Transverse colon (tissue), 4 donors: ENCODE measurements at places on chromosomes 2 and 18.

- no peak for DNase-seq
Measured at GRCh38 chr2:159616286-159616701, at the start of gene BAZ2B. Gene BAZ2B, minus strand, starts transcription at chr2:159616548. Its CDS starts 137,829 bp downstream, at chr2:159478719.

DNA sequence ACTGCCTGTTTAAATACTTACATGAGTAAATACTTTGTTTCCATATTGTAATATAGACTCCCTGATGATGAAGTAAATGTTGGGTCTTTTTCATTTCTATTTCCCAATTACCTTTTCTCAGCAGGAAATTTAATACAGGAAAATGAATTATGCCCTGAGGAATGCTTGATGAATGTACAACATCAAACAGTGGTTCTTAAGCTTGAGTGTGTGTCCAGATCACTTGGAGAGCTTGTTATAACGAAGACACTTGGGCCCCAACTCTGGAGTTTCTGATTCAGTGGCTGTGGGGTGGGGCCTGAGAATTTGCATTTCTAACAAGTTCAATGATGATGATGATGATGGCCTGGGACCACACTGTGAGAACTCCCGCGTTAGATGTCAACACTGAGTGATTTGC is 7.1 kb upstream of the ME2 start:
- DNase-seq, result no peak

- no peak for DNase-seq
Measured at GRCh38 chr2:5546181-5546580, 146.0 kb upstream of the SOX11 start.

GRCh38 chr2:16081316-16082200 is 141.2 kb downstream of the MYCN start:
- DNase-seq, result no peak

DNA sequence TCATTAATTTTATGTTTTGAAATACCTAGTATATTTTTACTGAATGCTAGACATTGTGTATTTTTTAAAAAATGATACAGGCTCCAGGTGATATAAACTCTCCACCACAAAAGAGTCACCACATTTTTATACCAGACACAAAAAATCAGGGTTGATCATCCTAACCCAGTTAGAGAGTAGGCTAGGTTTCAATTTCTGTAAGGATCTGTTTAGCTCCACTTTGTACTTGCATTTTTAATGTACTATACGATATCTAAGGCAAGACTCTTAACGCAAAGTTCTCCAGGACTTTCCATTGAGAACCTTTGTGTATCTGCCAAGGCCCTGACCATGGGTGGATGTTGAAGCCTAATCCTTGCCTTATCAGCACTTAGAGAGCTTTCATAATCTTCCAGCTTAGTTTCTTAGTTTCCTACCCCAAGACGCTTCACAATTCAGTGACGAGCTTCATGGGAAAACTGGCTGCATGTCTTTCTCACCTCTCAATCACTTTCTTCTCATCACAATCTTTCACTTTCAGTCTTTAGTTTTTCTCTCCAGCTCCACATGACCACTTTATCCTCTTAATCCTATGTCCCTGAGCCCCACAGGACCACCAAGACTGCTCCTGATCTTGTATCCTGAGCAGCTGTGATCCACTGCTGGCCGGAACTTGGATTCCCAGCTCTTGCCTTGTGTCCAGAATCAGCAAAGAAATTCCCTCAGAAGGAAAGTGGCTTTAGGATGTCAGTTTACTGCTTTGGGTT is 635.8 kb downstream of the RNF144A start:
- DNase-seq, result no peak

- no peak for DNase-seq
Measured at GRCh38 chr2:85854897-85855296, 33.9 kb downstream of the ST3GAL5 start.

DNA sequence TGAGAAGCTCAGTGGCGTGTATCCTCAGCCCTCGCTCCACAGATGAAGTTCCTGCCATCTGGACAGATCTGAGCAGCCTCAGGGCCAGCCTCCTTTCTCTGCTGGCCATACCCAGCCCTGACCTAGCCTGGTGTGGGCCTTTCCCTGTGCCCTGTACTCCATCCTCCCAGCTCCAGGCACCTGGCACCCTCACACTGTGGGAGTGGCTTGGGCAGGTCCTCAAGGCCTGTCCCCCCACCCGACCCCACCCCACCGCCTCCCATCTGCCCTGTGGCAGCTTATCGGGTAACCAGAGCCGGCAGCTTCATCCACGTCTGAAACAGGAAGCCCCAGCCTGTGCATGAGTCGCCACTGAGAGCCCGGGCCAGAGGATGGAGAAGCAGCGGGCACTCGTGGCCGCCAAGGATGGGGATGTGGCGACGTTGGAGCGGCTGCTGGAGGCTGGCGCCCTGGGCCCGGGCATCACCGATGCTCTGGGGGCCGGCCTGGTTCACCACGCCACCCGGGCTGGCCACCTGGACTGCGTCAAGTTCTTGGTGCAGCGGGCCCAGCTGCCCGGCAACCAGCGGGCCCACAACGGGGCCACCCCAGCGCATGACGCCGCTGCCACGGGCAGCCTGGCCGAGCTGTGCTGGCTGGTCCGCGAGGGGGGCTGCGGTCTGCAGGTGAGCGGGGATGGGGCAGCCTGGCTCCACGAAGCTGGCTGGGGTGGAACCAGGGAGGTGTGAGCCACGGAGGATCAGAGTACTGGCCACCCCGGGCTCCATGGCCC is at the start of gene ESPNL:
ESPNL (plus strand) TSS at position 292 of the 772 bp plus-strand sequence; CDS start at position 372, 80 bp downstream.
- no peak for DNase-seq

- DNase-seq, result no peak
Measured at GRCh38 chr2:203787979-203788378, 79.6 kb upstream of the CTLA4 start.

DNA sequence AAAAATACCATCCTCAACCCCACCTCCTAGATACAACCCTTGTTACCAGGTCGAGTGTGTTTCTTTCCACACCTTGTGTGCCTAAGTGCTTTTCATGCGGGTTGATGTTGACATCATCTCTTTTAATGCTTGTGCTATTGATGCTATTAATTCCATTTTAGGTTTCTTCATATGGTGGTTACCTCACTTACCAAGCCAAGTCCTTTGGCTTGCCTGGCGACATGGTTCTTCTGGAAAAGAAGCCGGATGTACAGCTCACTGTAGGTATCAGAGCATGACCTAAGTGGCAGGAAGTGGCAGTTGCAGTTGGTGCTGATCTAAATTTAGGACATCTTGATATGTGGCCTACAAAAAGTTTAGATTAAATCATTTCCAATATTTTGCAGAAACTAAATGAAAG is 149.9 kb upstream of the TTC39C start:
- no peak for DNase-seq

GRCh38 chr2:11777066-11777782 is 30.8 kb downstream of the LPIN1 start:
- no peak for DNase-seq

GRCh38 chr18:73270920-73271634 is 403.3 kb upstream of the NETO1 start:
- DNase-seq, result no peak

- DNase-seq, result no peak
Measured at GRCh38 chr2:109062859-109063700, 65.9 kb upstream of the SH3RF3 start.

GRCh38 chr2:24077879-24078278 is 1.8 kb upstream of the SF3B6 start:
- DNase-seq, result no peak

DNA sequence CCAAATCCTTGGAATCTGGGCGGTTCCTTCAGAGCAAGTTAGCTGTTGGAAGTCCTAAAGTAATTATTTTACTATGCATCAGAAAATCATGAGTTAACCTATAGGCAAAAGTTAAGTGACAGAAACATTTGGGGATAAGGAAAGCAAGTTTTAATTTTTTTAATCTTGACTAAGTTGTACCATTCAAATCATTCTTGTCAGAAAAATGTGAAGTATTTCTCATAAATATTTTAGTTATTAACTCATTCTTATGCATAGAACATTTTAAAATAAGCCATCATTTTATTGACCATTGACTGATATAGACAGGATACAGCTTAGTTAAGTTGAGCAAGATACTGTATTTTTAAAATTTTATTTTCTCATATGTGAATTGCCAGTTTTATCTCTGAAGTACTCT is 98.2 kb upstream of the FOSL2 start:
- no peak for DNase-seq

DNA sequence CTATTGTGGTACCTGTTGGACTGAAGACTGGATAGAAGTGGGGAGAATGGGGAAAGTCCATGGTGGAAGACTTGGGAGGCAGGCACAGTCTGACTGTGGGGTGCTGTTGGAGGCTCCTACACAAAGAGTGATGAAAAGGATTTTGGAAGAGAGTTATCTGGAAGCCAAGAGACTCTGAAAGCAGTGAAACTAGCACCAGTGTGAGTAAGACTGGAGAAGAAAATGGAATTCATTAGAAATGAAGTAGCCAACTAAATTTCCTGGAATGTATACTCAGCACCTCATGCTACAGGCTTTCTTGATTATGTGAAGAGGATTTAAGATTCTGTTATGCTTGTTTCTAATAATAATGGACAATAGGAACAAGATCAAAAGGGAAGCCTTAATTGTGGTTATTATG is 27.7 kb downstream of the ELP2 start:
- DNase-seq, result no peak

DNA sequence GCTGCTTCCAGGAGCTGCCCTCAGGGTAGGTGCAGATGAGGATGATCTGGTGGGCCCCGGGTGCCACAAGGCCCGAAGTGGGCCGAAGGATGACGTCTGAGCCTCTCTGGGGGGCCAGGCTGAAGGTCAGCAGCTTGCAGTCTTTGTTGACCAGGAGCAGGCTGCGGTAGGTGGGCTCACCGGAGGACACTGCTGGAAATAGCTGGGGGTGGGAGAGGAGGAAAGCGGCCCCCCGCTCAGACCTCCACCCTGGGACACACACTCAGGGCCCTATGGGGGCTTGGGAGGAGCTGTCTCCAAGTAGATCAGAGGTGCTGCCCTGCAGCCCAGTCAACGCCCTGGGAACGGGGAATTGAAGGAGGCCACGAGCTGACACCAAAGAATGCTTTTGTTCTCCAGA is 17.3 kb downstream of the CFAP65 start:
- no peak for DNase-seq

- peak; percentile 73 for DNase-seq
Measured at GRCh38 chr2:240250985-240251847, 110.8 kb upstream of the OTOS start.

DNA sequence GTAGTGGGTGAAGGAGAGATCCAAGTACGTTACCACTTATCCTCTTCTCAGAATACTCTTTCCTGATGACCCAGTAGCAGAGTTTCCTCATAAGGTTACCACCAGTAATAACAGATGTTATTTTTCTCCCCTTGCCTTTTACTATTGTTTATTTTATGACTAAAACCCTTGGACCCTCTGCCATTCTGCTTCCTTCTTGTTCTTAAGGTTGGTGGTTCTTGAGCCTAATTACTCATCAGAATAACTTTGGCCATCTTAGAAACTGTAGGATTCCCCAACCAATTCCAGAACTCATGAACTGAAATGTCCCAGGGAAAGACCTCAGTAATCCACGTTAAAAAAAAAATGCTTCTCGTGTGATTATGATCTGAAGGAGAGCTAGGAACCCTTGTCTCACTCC is 64.9 kb downstream of the CHST9 start:
- DNase-seq, result no peak

- no peak for DNase-seq
Measured at GRCh38 chr2:160934263-160934662, 226.0 kb upstream of the TANK start.

DNA sequence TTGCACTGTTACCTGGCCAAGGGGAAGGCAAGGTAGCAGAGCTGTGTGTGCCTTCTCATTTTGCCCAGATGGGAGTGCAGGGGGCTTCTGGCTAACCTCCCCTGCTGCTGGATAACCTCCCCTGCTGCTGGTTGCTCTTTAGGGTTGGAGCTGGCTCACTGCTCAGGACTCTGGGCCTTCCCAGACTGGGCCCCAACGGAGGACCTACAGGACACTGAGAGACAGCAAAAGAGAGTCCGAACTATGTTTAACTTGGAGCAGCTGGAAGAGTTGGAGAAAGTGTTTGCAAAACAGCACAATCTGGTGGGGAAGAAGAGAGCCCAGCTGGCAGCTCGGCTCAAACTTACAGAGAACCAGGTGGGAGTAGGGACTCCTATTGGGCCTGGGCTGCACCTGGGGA is 5.8 kb upstream of the SMYD5 start:
- no peak for DNase-seq

GRCh38 chr18:43180814-43181213 is 65.3 kb upstream of the RIT2 start:
- DNase-seq, result no peak

GRCh38 chr2:99480390-99480789 is 9.4 kb downstream of the REV1 start:
- DNase-seq, result no peak

GRCh38 chr2:230868947-230869913 is 4.5 kb downstream of the ITM2C start:
- DNase-seq, result peak; percentile 19

DNA sequence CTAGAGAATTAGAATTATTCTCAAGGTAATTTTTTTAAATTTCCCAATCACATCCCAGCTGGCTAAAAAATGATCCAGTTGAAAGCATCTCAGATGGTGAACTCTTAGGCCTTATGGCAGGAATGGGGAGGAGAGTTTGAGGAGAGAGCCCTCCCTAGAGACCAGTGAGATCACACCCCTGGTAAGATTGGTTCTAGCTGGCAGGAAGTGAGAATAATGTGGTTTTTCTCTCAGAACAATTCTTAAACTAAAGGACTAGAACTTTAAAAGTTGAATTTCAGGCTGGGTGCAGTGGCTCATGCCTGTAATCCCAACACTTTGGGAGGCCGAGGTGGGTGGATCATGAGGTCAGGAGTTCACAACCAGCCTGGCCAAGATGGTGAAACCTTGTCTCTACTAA is 120.2 kb downstream of the MYO3B start:
- no peak for DNase-seq
